ENCODE measurements at places on chromosomes 16 and 17. TPM values are rescaled to one million over a fixed set of nuclear protein-coding genes. Genes with fewer than 3 reads are reported as not detected.

PLXDC1 gene
- 0.84 TPM for total RNA-seq

ODAD4 gene
- 4.2 TPM for total RNA-seq

GRCh38 chr17:82632451-82632850 lies 15.8 kb downstream of the WDR45B start:
- no peak for DNase-seq

DNA sequence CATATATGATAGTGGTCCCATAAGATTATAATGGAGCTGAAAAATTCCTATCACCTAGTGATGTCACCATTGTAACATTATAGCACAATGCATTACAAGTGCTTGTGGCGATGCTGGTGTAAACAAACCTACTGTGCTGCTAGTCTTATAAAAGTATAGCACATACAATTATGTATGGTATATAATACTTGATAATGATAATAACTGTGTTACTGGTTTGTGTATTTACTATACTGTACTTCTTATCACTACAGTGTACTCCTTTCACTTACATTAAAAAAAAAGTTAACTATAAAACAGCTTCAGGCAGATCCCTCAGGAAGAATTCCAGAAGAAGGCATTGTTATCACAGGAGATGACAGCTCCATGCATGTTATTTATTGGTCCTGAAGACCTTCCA lies 122.0 kb upstream of the NACA2 start:
- DNase-seq, result no peak

DNA sequence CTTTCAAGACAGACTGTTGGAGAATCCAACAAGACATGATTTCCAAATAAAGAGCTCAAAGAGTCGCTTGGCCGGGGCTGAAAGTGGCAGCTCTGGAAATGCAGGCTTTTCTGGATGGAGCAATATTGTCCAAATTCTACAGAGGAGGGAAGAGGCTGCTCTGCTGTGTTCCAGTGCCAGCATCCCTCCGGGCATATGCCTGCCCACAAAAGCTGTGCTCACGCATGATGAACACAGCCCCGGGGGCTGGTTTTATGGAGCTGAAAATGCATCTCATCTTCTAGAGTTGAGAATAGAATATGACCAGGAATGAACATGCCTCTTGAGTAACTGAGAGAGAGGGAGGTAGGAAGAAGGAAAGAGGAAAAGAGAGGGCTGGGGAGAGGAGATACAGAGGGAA lies 74.7 kb upstream of the TOX3 start:
- DNase-seq, result no peak

DNA sequence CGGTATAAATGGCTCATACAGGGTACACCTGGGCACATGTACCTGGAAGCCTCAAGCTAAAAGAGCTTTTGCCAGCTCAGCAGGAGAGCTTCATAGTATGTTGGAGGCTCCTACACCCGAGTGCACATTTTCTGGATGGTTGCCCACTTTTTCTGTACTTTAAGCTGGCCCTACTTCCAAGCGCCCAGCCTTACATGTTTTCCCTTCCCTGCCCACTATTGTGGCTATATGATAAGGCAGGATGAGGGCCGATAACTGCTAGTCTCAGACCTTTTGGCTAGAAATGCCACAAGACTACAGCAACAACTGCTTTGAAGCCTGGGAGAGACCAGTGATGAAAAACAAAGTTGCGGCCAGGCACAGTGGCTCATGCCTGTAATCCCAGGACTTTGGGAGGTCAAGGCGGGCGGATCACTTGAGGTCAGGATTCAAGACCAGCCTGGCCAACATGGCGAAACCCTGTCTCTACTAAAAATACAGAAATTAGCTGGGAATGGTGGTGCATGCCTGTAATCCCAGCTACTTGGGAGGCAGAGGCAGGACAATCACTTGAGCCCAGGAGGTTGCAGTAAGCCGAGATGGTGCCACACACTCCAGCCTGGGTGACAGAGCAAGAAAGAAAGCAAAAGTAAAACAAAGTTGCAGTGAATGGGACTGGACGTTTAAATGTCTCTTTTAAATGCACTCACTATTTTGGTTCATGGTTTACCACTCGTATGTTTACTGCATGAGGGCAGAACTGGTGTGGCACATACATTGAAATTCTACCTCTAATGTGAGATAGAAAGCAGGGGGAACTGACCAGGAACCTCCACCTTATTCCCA lies 14.2 kb upstream of the MARCHF10 start:
- DNase-seq, result no peak

Measured in neural crest cell (in vitro differentiated cells).